CD8-positive, alpha-beta memory T cell (primary cell): ENCODE measurements at places on chromosomes 7 and 10. TPM values are rescaled to one million over a fixed set of nuclear protein-coding genes. Genes with fewer than 3 reads are reported as not detected.
A peak's percentile ranks its signal among the peaks of the same experiment; 100 is the strongest.

Gene HILPDA
- total RNA-seq = 16.7 TPM

Gene PIP
- not detected for total RNA-seq

Gene TAS2R38
- not detected for total RNA-seq

Gene FRMPD2
- total RNA-seq = not detected

Gene MLXIPL
- total RNA-seq = not detected

Gene KNDC1
- not detected for total RNA-seq

Gene BHLHA15
- total RNA-seq = not detected

Gene DIP2C
- 0.44 TPM for total RNA-seq

Gene HTRA1
- total RNA-seq = not detected

GRCh38 chr7:2094454-2095045 lies 138.2 kb downstream of the MAD1L1 start:
- peaks cover 24% of the 10 kb centered on the region for H3K4me1 ChIP-seq
- DNase-seq = no peak
- H3K36me3 ChIP-seq = no peaks in the 10 kb centered on the region
- H3K27me3 ChIP-seq = no peaks in the 10 kb centered on the region

- no peaks in the 10 kb centered on the region for H3K36me3 ChIP-seq
- H3K4me3 ChIP-seq = no peak overlapping the region
- H3K4me1 ChIP-seq = no peaks in the 10 kb centered on the region
- no peaks in the 10 kb centered on the region for H3K27me3 ChIP-seq
- H3K27ac ChIP-seq = no peak overlapping the region
These were observed 34.9 kb downstream of the ASAH2 start for GRCh38 chr10:50216418-50216817.

DNA sequence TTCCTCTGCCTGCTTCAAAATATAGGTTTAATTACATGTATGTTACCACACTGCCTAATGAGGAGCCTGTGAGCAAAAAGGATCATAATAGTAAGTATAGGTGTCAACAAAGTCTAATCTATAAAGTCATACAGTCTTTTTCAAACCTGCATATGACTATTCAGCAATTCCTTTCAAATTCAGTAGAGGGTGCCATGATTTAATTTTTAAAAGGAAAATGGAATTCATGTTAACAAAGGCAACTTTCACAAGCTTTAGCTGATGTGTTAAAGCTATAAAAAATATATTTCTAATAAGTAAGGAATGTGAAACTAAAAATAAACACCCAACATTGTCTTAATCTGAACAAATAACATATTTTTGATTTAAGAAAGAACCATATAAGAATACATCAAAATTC lies 52.1 kb downstream of the MPP7 start:
- H3K36me3 ChIP-seq = no peaks in the 10 kb centered on the region
- no peaks in the 10 kb centered on the region for H3K4me1 ChIP-seq
- no peak for DNase-seq
- no peak overlapping the region for H3K27ac ChIP-seq
- no peaks in the 10 kb centered on the region for H3K27me3 ChIP-seq

- no peak for DNase-seq
- H3K36me3 ChIP-seq = no peaks in the 10 kb centered on the region
- H3K27me3 ChIP-seq = no peaks in the 10 kb centered on the region
- H3K4me3 ChIP-seq = no peak overlapping the region
- no peak overlapping the region for H3K27ac ChIP-seq
These were observed 69.0 kb downstream of the AHR start for GRCh38 chr7:17367502-17367901.

- H3K4me3 ChIP-seq = no peak overlapping the region
- no peak overlapping the region for H3K27ac ChIP-seq
- H3K27me3 ChIP-seq = peaks cover 50% of the 10 kb centered on the region
- H3K36me3 ChIP-seq = no peaks in the 10 kb centered on the region
- peaks cover 16% of the 10 kb centered on the region for H3K4me1 ChIP-seq
These were observed 5.3 kb downstream of the HOXA11 start for GRCh38 chr7:27179503-27180430.

- no peaks in the 10 kb centered on the region for H3K36me3 ChIP-seq
- H3K27ac ChIP-seq = peak overlapping the region; percentile 66
- peaks cover 33% of the 10 kb centered on the region for H3K4me1 ChIP-seq
- H3K4me3 ChIP-seq = peak overlapping the region; percentile 46
- peak; percentile 79 for DNase-seq
These were observed 4.7 kb upstream of the SPAG6 start for GRCh38 chr10:22340329-22341189.

GRCh38 chr7:157396316-157397035 lies 59.7 kb downstream of the DNAJB6 start:
- no peak overlapping the region for H3K27ac ChIP-seq
- DNase-seq = no peak
- peaks cover 3% of the 10 kb centered on the region for H3K36me3 ChIP-seq

- H3K36me3 ChIP-seq = no peaks in the 10 kb centered on the region
- H3K4me3 ChIP-seq = no peak overlapping the region
- H3K4me1 ChIP-seq = peaks cover 21% of the 10 kb centered on the region
These were observed 98.6 kb downstream of the BTRC start for GRCh38 chr10:101452593-101452992.

GRCh38 chr7:156363751-156364150 lies 276.8 kb upstream of the RNF32 start:
- H3K27ac ChIP-seq = no peak overlapping the region
- no peaks in the 10 kb centered on the region for H3K27me3 ChIP-seq
- H3K4me3 ChIP-seq = no peak overlapping the region
- no peaks in the 10 kb centered on the region for H3K4me1 ChIP-seq
- no peaks in the 10 kb centered on the region for H3K36me3 ChIP-seq

GRCh38 chr10:13949844-13950542 lies 363.2 kb downstream of the PRPF18 start:
- no peak overlapping the region for H3K4me3 ChIP-seq
- H3K27me3 ChIP-seq = no peaks in the 10 kb centered on the region
- no peak overlapping the region for H3K27ac ChIP-seq
- DNase-seq = no peak

DNA sequence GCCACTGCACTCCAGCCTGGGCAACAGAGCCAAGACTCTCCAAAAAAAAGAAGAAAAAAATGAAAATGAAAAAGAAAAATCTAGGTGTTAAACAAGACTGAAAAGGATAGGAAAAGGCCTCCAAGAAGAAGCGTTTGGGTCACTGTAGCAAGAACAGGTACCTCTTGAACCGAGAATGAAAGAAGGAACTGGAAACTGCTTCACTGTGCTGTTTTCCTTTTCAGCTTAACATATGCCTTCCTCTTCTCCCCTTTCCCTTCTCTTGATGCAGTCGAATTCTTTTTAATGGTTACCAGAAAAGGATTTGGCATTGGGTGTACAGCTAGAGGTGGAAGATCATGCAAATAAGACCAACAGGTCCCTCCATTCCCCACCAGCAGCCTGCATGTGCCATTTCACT lies 28.1 kb downstream of the LRRC4 start:
- H3K27me3 ChIP-seq = no peaks in the 10 kb centered on the region
- DNase-seq = no peak
- no peak overlapping the region for H3K4me3 ChIP-seq
- peaks cover 6% of the 10 kb centered on the region for H3K4me1 ChIP-seq
- no peaks in the 10 kb centered on the region for H3K36me3 ChIP-seq

- no peaks in the 10 kb centered on the region for H3K36me3 ChIP-seq
- no peak overlapping the region for H3K27ac ChIP-seq
- no peak for DNase-seq
- H3K27me3 ChIP-seq = peaks cover 3% of the 10 kb centered on the region
- H3K4me3 ChIP-seq = no peak overlapping the region
These were observed 5.3 kb downstream of the PARD3 start for GRCh38 chr10:34809796-34810195.

DNA sequence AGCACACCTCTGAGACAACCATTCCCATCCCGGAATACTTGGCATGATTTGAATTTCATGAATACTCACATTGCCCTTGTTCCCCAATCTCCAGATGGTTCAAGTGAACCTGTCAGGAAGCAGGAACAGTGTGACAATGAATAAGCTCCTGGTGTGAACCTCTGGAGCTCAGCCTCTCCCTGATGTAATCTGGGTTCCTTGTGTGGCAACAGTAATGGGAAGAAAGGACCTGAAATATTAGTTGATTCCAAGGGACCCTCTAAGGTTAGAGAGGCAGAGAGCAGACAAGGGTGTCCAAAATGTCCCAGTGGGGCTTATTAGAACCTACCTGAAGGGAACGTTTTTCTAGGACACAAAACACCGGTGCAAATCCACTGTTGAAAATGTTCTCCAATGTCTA lies 8.5 kb downstream of the OR2A7 start:
- H3K36me3 ChIP-seq = no peaks in the 10 kb centered on the region
- DNase-seq = no peak
- H3K4me1 ChIP-seq = no peaks in the 10 kb centered on the region

GRCh38 chr10:99484626-99485581 lies 47.8 kb upstream of the NKX2-3 start:
- H3K4me3 ChIP-seq = no peak overlapping the region
- H3K4me1 ChIP-seq = no peaks in the 10 kb centered on the region
- H3K36me3 ChIP-seq = no peaks in the 10 kb centered on the region
- no peaks in the 10 kb centered on the region for H3K27me3 ChIP-seq

DNA sequence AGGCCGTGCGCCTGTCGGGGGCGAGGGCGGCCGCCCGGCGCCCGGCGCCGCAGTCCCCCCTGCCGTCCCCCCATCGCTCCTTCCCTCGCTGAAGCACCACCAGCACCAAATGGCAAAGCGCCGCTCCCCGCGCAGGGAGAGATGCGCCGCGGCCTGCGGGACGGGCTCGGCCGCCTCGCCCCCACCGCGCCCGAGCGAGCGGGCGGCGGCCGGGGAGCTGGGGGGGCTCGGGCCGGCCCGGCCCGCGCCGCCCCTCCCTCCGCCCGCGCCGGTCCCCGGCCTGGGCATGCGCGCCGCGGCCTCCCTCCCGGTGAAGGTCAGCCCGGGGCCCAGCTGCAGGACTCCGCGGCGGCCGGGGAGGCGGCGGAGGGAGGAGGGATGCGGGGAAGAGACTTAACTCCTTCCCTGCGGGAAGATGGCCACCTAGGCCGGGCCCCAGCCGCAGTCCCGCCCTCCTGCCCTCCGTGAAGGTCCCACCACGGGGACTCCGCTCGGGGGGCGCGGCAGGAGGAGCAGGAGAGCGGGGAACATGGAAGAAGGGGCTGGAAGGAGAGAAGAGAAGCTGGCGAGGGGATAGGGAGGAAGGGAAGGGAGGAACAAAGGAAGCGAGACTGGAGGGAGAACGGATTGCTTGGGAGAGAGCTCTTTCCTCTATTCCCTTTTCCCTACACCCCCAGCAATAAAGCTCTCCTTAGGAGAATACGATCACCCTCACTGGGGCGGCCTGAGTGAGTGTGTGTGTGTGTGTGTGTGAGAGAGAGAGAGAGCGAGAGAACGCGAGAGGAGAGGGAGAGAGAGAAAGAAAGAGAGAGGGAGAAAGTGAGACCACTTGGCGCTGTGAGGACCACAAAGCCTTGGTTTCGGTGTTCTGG lies 3.4 kb upstream of the SMARCD3 start:
- H3K4me3 ChIP-seq = no peak overlapping the region
- peaks cover 16% of the 10 kb centered on the region for H3K4me1 ChIP-seq
- H3K27ac ChIP-seq = no peak overlapping the region
